ENCODE measurements at places on chromosomes 6 and 20.

- no peak for DNase-seq
Measured at GRCh38 chr6:25446830-25447569, 167.8 kb downstream of the CARMIL1 start.

GRCh38 chr20:46809706-46810360, 84.8 kb upstream of the EYA2 start:
- no peak for DNase-seq

- DNase-seq, result no peak
Measured at GRCh38 chr20:48578397-48579098, 249.3 kb downstream of the PREX1 start.

DNA sequence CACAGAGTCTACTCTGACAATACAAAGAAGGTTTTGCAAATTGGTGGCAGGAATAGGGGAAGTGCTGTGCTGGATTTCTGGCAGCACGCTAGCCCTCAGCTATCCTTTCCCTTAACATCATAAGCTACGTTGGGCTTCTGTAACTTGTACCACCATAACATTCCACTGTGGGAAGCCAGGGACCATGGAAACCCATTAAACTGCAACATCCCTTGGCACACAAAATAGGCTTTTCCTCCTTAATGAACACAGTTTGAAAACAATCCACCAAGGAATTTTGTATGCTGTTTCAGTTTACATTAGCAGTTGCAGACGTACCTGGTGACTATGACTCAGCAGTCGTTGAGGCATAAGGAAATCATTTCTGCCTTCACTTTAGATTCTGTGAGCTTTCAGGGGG, 203.9 kb upstream of the RAB32 start:
- DNase-seq, result peak; percentile 9

- DNase-seq, result no peak
Measured at GRCh38 chr6:15327271-15327670, 81.4 kb downstream of the JARID2 start.

- peak; percentile 37 for DNase-seq
Measured at GRCh38 chr6:116511424-116512110, at the start of gene CALHM5. Gene CALHM5, plus strand, starts transcription at chr6:116511639. Its CDS starts 58 bp downstream, at chr6:116511697.

GRCh38 chr6:156652231-156652750, 124.9 kb upstream of the ARID1B start:
- DNase-seq, result no peak

GRCh38 chr6:131368198-131368911, 204.7 kb upstream of the ARG1 start:
- DNase-seq, result peak; percentile 55

- DNase-seq, result no peak
Measured at GRCh38 chr6:169702840-169703246, 917 bp downstream of the C6orf120 start.

GRCh38 chr6:31572041-31572911, at the start of gene LTA:
Gene LTA, plus strand, starts transcription at chr6:31572289. Its CDS starts 454 bp downstream, at chr6:31572743.
- DNase-seq, result no peak

- no peak for DNase-seq
Measured at GRCh38 chr6:163839296-163839695, 424.8 kb downstream of the QKI start.

GRCh38 chr6:137873273-137873762, 6.3 kb downstream of the TNFAIP3 start:
- no peak for DNase-seq

DNA sequence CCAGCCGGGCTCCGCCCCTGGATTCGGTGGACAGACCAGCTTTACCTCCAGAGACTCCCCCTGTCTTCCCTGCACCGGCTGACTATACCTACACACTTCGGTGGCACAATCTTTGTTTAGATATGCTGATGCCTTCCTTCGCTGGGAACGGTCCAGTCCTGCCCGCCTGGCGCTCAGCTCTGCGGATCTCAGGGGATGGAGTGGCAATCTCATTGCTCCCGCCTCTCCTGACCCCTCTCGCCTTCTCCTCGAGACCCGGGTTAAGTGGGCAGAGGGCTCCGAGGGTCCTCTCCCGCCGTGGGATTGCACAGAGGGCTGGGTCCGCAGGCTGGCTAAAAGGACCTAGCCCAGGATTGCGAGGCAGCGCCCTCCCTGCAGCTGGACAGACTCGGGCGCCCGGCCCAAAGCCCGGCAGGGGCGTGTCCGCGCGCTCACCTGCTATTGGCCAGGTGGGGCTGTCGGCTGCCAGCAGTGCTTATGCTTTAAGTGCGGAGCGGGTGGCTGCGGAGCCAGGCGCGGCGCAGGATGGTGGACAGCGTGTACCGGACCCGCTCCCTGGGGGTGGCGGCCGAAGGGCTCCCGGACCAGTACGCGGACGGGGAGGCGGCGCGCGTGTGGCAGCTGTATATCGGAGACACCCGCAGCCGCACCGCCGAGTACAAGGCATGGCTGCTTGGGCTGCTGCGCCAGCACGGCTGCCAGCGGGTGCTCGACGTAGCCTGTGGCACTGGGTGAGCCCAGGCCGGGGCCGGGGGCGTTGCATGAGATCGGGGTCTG, at the start of gene GNMT:
GNMT (plus strand) TSS at position 512 of the 777 bp plus-strand sequence; CDS start at position 526, 14 bp downstream.
- DNase-seq, result peak; percentile 93

GRCh38 chr6:169828176-169828575, 76.8 kb downstream of the ERMARD start:
- DNase-seq, result no peak

- DNase-seq, result no peak
Measured at GRCh38 chr6:160160929-160161646, 39.5 kb downstream of the SLC22A1 start.

GRCh38 chr6:11497107-11497506, 40.4 kb upstream of the TMEM170B start:
- no peak for DNase-seq

DNA sequence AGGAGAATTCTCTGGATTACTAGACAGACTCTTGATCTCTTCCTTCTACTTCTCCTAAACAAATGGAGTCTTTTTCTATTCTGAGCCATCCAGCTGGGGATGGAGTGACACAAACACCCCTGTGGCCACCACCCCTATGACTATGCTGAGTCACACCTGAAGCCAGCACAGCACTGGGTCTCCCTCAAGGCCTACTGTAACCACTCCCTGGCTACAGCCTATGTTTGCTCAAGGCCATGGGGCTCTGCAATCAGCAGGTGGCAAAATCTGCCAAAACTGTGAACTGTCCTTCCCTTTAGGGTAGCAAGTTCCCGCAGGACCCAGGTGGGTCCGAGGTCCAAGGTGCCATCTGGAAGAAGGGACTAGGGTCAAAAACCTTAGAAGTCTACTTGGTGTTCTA, 132.3 kb downstream of the TINAG start:
- no peak for DNase-seq

DNA sequence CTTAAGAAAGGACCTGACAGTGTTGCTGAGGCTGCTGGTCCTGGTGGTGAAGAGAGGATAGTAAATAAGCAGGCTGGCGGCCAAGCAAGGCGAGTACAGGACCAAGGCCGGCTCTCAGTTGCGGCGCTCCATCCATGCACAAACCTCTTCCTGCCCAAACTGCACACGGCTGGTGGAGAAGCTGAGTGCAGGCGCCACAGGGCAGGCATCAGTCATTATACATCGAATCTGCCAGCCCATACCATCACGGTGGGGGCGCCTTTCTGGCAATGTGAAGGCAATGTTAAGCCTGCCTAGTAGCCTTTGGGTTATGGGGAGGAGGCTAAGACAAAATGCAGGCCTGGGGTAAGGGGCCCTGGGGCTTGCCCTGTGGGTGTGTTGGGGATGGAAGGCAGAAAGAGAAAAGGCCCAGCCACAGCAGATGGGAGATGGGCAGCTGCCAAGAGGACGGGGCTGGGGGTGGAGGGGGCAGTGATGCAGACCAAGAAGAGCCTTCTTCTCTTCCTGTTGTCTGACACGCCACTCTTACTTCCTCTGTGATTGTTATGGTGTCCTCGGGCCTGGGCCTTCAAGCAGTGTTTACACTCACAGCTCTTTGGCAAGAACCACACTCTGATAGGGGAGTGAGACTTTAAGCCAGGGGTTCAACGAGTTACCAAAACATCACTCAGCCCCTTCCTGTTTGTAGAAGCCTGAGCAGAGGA, 20.3 kb upstream of the KCNK16 start:
- DNase-seq, result no peak

DNA sequence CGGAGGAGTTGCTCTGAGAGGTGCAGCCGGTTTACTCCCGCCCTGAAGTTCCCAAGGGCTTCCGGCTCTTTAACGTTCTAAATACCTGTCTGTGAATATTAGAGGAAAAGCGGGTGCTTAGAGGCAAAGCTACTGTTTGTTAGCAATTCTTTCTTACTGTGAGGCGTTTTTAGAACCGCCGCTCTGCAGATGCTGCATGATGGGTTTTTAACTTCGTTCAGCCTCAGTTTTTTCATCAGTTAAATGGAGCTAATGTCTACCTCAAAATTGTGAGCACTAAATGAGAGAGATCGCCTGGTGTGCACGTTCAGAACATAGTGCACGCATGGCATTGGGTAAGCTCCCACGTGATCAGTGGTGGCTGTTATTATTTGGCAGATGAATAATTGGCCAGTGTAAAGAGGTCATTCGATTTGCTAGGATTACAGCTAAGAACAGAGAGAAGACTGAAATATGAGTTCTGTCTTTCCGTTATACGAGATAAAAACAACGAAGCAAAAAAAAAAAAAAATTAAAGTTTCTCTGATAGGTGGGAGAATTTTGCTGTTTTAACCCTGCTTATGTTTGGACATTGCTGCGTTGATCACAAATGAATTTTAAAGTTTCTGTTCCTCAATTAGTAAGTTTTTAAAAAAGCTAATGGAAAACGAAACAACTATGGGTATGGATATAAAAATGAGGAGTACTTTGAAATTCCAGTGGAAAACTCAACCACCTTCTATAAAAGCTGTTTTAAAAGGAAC, 660 bp upstream of the TFB1M start:
- peak; percentile 15 for DNase-seq

Data from iPS-NIHi11 (cell line).